A172 (cell line): ENCODE measurements at places on chromosomes 6 and 20.
A peak's percentile ranks its signal among the peaks of the same experiment; 100 is the strongest.

DNA sequence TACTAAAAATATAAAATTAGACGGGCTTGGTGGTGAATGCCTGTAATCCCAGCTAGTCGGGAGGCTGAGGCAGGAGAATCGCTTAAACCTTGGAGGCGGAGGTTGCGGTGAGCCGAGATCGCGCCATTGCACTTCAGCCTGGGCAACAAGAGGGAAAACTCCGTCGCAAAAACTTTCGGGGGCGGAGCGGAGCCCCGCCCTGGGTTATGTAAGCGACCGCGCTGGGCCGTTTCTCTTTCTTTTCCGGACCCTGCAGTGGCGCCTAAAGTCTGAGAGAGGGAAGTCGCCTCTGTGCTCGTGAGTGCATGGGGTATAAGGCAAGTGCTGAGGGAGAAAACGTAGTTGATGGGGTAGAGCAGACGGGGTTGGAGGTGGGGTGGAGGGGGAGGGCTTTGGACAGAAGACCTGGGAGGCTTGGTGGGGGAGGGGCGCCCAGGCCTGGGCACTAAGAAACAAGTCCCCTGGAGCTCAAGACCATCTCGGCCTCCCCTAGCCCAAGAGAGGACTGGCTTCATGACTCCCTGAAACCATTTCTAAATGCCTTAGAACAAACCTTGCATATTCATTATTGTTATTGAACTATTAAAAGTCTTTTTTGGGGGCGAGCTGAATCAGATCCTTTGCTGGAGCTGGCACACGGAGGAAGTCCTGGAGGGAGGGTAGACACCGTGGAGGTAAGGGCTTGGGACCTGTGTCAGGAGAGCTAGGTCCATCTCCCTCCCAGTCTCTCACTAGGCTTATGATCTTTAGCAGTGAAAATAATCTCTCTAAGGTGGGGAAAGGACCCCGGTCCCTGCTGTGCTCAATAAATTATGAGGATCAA, 2.7 kb upstream of the MICA start:
- DNase-seq, result peak; percentile 41

GRCh38 chr20:62643521-62644043, 1.3 kb downstream of the SLCO4A1 start:
- no peak for DNase-seq

DNA sequence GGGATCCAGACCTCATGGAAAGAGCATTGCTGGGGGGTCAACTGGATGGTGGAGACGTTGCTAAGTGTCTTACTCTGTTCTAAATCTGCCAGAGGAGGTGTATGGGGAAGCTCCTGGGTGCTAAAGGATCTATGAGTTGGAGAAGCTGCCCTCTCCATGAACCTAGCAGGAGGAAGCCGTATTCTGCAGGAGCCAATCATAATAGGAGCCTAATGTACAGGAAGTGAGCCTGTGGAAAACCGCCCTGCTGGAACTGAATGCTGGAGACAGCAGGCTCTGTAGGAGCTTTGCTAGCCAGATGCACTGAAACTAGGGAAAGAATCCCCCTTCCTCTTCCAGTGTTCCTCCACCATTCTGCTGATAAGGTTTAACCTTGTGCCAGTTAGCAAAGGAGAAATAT, 10.9 kb downstream of the CASP8AP2 start:
- DNase-seq, result peak; percentile 13

GRCh38 chr6:113856625-113857555, at the start of gene MARCKS:
MARCKS (plus strand) TSS chr6:113857345; CDS start chr6:113857746, 401 bp downstream.
- DNase-seq, result peak; percentile 71

DNA sequence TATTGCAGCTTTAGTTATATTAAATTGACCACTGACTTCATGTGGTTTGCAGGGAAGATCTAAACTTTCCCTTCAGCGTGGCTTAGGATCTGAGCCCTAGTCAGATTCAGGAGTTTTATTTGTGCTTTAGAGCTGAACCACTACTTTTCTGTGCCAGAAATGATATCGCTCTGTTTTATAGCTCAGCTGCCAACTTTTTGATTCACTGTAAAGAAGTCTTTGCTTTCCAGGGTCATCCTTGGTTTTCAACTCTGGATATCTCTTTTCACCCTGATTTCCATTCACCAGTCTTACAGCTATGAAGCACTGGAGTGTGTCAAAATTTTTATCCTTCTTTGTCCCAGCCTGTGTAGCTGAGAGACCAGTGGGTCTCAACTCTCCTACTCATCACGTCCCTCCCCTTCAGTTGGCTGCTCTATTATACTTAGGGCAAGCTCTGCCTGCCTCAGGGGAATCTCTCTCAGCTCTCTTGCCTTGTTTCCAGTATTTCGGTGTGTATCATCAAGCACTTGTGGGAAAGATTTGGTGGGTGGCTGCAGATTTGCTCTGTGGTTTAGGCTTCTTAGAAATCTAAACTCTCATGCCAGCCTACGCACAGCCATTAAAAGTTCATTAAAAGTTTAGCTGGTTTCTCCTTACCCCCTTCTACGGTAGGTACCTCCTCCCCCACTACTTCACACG, 425.5 kb downstream of the TENT5A start:
- no peak for DNase-seq

GRCh38 chr6:145723646-145724045, 11.7 kb downstream of the EPM2A start:
- no peak for DNase-seq

- DNase-seq, result peak; percentile 76
Observed at GRCh38 chr6:148885136-148885865, 138.5 kb downstream of the UST start.

DNA sequence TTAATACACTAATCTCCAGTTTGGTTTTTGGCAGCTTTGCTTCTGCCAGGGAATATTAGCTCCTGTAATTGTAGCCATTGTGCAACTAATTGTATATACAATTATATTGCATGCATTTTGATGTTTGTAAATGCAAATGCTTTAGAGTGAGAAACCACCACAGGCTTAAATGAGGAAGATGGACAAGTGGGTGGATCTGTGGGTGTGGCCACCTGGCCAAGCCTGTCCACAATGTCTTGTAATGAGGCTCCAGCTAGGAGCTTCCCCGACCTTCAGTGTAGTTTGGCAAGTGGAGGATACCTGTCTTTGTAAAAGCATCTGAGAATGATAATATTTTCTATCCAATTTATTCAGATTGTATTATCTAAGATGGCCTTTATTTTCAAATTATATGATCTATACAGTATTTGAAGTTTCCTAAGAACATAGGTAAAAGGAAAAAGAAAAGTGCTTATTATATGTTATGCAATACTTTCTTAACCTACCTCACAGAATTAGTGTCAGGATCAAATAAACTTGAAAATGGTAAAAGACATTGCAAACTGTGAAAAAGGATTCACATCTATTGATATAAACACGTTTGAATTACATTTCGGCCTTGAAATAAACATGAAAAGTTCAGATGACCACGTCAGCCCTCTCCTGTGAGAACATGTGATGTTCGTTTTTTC, 49.3 kb upstream of the ARID1B start:
- no peak for DNase-seq

- DNase-seq, result peak; percentile 61
Observed at GRCh38 chr6:90068264-90068663, 174.0 kb downstream of the GJA10 start.

- DNase-seq, result peak; percentile 46
Observed at GRCh38 chr20:31355981-31356380, 12.4 kb upstream of the DEFB118 start.

DNA sequence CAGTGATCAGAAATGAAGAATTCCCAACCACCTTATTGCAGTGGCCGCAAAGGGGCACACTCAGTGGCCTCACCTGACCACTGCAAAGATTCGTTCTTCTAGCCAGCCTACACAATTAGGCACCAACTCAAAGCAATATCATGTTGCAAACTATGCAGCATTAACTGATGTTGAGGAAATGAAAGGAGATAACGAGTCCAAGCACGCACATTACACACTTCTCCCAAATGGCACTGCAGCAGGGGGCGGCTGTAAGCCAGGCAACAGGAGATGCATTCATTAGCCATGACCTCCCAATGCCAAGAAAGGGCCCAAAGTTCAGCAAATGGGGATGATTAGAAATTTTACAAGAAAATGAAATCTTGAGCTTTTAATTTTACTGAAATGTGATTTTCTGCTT, 39.3 kb downstream of the ATXN1 start:
- DNase-seq, result no peak

DNA sequence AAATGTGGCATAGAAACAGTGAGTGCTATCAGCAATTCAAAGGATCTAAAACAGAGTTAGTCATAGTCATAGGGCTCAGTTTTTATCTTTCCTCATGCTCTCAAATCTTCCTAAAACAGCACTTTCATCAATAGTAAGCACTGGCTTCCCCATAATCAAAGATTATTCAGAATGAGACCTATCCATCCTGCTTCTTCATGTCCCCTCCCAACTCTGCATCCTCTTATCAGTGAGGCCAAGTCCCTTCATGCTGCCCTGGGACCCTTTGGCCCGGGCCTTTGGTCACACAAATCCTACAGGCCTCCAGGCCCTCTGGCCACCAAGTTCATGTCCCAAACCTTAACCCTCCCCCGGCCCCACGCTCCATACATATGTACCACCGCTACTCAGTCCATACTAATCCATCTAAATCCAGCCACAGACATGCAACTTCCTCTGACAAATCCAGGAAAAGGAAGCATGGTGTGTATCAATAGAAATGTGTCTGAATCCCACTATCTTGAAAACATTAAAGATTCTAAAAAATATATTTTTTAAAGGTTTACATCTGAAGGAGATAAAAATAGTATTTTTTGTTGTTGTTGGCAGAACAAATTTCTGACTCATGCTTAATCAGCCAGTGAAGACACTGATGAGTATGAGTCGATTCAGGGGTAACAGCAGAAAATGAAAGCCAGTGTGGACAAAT, 143.5 kb downstream of the PDE7B start:
- DNase-seq, result peak; percentile 67

GRCh38 chr6:169902070-169902469, 150.6 kb downstream of the ERMARD start:
- no peak for DNase-seq

GRCh38 chr6:88238065-88238464, 71.9 kb upstream of the CNR1 start:
- DNase-seq, result no peak

GRCh38 chr6:27247133-27247836, at the start of gene PRSS16:
PRSS16 (plus strand) TSS chr6:27247701; CDS start chr6:27247738, 37 bp downstream.
- no peak for DNase-seq

DNA sequence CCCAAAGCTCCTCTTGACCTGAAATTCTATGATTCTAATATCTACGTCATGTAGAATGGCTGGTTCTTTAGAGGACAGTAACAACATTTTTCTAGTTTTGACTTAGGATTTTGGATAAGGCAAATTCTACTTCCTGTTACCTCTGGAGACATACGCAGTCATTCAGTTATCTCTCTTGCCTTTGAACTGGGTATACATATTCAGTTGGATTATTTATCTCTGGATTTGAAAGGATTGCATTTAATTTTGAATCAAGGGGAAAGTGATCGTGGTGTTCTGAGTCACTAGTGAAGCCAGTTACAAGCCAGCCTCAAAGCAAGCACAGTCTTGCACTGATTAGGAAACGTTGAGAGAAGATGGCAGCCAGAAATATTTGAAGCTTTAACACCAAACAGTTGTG, 35.3 kb upstream of the BCAS1 start:
- DNase-seq, result no peak

- peak; percentile 52 for DNase-seq
Observed at GRCh38 chr20:47354714-47355488, 1.6 kb downstream of the ZMYND8 start.

DNA sequence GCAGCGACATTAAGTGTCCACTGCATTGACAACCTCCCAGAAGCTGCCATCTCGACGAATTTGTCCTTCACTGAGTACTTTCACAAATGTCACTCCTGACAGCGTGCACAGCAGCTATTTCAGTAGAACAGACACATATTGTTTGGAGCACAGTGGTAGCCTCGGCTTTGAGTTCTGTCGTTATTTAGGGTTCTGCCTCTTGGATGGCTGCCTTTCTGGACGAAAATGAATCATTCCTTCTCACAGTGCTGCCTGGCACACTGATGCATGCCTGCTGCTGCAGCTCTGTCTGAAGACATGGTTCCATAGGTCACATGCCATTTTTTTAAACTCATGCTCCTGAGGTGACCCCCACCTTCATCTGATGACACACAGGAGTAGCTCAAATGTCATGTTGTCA, 477.0 kb downstream of the C6orf118 start:
- DNase-seq, result no peak

- DNase-seq, result no peak
Observed at GRCh38 chr6:36716476-36717093, 19.0 kb downstream of the RAB44 start.

DNA sequence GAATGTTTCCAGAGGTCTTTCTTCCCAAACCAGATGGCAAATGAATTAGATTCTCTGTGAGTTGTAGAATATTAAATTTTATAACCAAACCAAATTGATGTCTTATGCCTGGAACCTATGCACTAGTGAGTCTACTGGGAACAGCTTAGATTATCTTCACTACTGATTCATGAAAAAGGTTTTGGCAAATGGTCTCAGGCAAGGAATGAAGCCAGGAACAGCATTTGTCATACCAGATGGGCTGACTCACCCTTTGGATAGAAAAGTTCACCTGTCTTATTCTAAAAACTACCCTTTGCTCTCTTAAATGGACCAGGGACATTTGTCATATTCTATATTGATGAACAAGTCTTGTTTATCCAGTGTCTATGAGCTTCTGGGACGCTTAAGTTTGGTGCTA, 135.4 kb upstream of the ECI2 start:
- DNase-seq, result peak; percentile 63

DNA sequence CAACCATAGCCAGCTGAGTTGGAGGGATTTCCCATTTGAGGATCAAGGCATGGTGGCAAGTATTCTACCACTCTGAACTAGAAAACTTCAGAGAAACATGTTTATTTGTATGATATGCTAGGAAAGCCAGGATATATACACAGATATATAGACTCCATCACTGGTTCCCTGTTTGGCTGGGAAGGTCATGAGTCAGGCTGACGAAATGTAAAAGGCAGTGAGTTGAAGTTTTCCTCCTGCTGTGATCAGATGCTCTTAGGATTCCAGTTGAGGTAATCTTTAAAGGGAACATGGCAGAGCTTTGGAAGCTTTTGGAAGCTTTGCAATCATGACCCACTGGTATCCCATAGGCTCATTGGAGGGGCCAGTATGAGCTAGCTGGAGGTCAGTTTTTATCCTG, 1369.1 kb downstream of the EPHA7 start:
- peak; percentile 2 for DNase-seq

DNA sequence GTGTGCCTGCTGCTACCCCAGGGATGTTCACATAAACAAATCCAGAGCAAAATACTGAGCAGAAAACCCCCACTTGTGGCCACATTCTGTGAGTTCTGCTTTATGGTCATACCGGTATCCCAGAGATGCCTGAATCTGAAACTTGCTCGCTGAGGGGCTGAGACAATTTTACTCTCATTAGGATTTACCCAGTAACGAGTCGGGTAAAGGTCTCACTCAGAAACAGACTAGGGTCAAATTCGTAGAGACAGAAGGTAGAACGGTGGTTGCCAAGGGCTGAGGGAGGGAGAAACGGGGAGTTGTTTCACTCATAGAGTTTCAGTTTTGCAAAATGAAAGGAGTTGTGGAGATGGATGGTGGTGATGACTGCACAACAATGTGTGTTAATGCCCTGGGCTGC, 45.4 kb upstream of the NKX2-2 start:
- no peak for DNase-seq

- DNase-seq, result peak; percentile 52
Observed at GRCh38 chr6:90296341-90297114, at the start of gene BACH2. BACH2 (minus strand) TSS chr6:90296843; CDS start chr6:90008844, 287,999 bp downstream.

GRCh38 chr6:38176797-38177751, 357.5 kb downstream of the ZFAND3 start:
- DNase-seq, result no peak

GRCh38 chr6:68988698-68989097, 353.6 kb downstream of the ADGRB3 start:
- no peak for DNase-seq

GRCh38 chr6:127464161-127464880, 5.1 kb upstream of the KIAA0408 start:
- DNase-seq, result peak; percentile 28
